ENCODE measurements at places on chromosomes 6 and 20.

GRCh38 chr6:22025468-22026163 lies 271.2 kb downstream of the PRL start:
- no peak for DNase-seq

- DNase-seq = no peak
Measured at GRCh38 chr6:21597801-21598673, 4.5 kb downstream of the SOX4 start.

GRCh38 chr6:74689601-74690000 lies 516.3 kb downstream of the COL12A1 start:
- no peak for DNase-seq

DNA sequence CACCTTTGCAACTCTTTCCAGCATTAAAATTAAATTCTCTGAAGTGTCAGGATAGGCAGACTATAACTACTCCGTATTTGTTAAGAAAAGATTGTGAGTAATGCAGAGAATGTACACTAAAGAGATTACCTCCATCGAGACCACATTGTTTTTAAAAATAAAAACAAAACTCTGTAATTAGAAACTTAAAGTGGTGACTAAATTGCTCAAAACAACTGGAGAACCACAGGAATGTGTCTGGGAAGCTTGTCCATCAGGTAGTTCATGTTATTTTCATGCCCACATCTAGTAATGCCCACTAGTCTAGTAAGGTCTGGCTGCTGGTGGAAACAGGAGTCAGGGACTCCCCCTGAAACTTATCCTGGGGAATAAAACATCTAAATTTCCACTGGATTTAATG lies 103.0 kb upstream of the FOXQ1 start:
- DNase-seq = no peak

GRCh38 chr20:38658879-38659596 lies 57.4 kb downstream of the ARHGAP40 start:
- no peak for DNase-seq

GRCh38 chr20:11216451-11217314 lies 542.9 kb upstream of the JAG1 start:
- DNase-seq = no peak

Data from spleen (tissue), 13 donors.